Activated T-helper 1 cell treated with anti-CD3 and anti-CD28 coated beads, Interleukin-12 subunit alpha, Interleukin-12 subunit beta, Interleukin-2, Interleukin-4 antibody, amounts not matched to agents 30 ng/mL and 10 ng/mL and 1 ng/mL, durations not matched to agents 14 hours and 24 hours and 36 hours (primary cell): ENCODE measurements at places on chromosomes 16 and 17.
A peak's percentile ranks its signal among the peaks of the same experiment; 100 is the strongest.

DNA sequence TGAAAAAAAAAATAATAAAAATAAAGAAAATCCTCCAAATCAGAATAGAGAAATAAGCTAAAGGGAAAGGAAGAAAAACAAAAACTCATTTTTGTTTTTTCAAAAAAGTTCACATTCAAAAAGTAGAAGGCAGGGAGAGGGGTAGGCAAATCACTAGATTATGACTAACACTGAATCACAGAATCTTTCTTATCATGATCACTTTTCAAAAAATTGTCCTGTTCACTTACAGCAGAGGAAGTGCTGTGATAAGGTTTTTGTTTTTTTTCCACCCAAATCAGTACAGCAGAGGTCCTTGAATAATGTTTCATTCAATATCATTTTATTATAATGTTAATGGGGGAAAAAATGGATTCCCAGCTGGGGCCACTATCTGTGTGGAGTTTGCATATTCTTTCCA is 106.4 kb downstream of the CA4 start:
- no peak for DNase-seq

DNA sequence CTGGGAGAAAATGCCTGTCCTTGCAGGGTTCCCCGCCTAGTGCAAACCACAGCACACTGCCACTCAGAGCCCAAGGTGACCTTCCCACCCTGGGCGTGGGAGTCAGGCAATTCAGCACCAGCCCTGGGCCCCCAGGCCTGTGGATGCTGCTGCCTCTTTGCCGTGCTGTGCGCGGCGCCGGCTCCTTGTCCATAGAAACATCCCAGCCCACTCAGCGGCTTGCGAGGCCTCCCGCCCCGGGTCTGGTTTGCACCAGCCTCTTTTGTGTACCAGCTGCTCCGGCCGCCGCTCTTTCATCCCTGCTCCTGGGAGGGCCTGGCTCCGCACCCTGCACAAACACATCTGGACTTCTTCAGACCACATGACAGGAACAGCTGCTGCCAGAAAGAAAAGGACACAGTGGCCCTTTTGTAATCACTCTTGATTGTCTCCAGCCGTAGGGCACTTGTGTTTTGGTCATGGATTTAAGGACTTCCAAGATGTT is 75.4 kb upstream of the SDK2 start:
- DNase-seq, result no peak

- no peak for DNase-seq
Measured at GRCh38 chr17:82925336-82925735, 85.5 kb upstream of the ZNF750 start.

DNA sequence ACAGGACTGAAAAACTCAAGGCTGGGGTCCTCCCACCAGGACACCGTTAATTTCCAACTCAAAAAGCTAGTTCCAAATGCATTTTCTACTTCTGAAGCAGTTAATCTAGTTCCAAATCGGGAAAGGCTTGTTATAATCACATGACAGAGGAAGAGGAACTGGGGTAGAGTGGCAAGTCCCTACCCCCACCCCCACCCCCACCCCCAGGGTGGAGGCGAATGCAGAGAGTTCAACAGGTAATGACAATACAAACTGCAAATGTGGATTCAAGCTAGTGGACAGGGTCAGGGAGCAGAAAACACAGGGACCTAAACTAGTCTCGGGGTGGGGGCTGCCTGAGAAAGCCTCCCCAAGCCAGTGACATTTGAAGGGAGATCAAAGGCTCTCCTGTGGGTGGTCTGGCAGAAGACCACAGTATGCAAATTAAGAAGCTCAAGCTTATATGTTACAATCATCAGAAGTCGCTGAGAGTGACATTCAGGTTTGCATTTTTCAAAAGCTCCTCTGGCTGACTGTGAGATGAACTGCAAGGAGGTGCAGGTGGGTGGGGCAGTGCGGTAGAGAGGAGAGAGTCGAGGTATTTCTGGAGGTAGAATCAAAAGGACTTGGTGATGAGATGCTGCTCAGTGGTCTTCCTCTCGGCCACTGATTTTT is 56.4 kb upstream of the SLC25A19 start:
- peak; percentile 30 for DNase-seq

- no peak for DNase-seq
Measured at GRCh38 chr16:68046106-68046505, 23.0 kb downstream of the DUS2 start.
